ENCODE measurements at places on chromosomes 6 and 20. TPM values are rescaled to one million over a fixed set of nuclear protein-coding genes. Genes with fewer than 3 reads are reported as not detected.

The EPPIN gene
- not detected for total RNA-seq

The ENPP4 gene
- total RNA-seq = 8.2 TPM

The PXDC1 gene
- 77.1 TPM for total RNA-seq

The CDH22 gene
- not detected for total RNA-seq

The ZC2HC1B gene
- total RNA-seq = 1.8 TPM

DNA sequence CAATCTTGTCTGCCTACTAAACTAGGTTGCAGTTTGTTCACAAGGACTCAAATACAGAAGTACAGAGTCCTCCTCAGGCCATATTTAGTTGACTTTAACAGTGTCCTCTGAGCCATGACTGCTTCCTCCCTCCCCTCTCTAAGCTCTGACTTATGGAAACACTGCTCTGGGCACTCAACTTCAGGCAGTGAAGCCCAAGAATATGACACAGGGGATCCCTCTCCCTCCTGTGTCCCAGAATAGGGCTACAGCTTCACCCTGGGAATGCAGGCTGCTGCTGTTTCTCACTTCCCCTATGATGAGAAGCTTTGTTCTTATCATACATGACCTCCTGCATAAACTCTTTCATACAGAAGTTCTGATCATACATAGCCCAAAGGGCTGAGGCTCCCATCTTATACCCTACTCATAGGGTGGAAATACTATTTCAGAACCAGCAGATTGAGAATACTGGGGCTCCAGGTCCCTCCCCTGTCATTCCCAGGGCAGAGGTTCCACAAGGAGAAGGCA is 97.3 kb upstream of the UST start:
- H3K4me3 ChIP-seq = no peak overlapping the region
- H3K27me3 ChIP-seq = no peaks in the 10 kb centered on the region
- H3K4me1 ChIP-seq = peaks cover 13% of the 10 kb centered on the region
- DNase-seq = no peak
- no peaks in the 10 kb centered on the region for H3K36me3 ChIP-seq

GRCh38 chr6:1893470-1894130 is 283.9 kb downstream of the FOXC1 start:
- no peak overlapping the region for H3K27ac ChIP-seq
- no peaks in the 10 kb centered on the region for H3K36me3 ChIP-seq
- H3K27me3 ChIP-seq = no peaks in the 10 kb centered on the region
- H3K4me3 ChIP-seq = no peak overlapping the region
- DNase-seq = no peak
- H3K4me1 ChIP-seq = peaks cover 9% of the 10 kb centered on the region

DNA sequence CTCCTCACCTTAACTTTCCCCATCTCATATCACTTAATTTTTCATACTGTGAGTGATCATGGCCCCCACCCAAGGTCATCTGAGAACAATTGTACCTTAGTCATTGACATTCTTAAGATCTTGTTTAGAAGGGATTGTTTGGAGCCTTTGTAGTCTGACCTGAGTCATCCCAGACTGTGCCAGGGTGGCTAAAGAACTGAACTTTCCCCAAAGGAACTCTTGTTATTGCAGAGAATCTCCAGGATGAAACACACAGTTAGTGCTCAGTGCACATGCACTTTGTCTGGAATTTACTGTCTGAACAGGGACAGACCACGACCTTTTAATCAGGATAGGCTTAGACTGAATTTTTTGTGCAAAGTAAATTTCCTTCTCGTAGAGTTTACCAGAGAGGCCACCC is 112.6 kb upstream of the CCN2 start:
- H3K36me3 ChIP-seq = no peaks in the 10 kb centered on the region
- H3K27me3 ChIP-seq = no peaks in the 10 kb centered on the region
- DNase-seq = no peak
- H3K27ac ChIP-seq = no peak overlapping the region

All from stomach (tissue), 19 donors.